Mesenteric fat pad (tissue), 1 donor: ENCODE measurements at places on chromosomes 5 and 9. TPM values are rescaled to one million over a fixed set of nuclear protein-coding genes. Genes with fewer than 3 reads are reported as not detected.

- DNase-seq = no peak
These were observed 92.1 kb downstream of the BARX1 start for GRCh38 chr9:93862877-93863545.

GRCh38 chr5:14900693-14901461, 29.3 kb upstream of the ANKH start:
- DNase-seq = no peak

DNA sequence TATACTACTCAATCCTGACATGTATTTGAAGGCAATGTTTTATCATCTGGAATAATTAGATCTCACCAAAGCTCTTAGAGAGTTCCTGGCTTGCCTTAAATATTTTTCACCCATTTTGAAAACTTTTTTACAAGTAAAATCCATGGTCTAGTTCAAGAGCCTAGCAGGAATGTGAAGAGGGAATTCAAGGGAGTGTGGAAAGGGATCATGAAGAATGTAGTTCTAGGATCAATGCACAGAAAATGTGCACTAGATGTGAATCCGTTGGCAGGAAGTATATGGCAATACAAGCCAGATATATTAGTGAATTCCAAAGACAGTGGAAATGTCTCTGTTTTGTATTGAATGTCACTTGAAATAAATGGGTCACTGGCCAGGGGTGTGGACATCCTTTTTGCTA, 167.9 kb upstream of the MOCS2 start:
- no peak for DNase-seq

- no peak for DNase-seq
These were observed 53.0 kb downstream of the SLC1A3 start for GRCh38 chr5:36659411-36659810.

DNA sequence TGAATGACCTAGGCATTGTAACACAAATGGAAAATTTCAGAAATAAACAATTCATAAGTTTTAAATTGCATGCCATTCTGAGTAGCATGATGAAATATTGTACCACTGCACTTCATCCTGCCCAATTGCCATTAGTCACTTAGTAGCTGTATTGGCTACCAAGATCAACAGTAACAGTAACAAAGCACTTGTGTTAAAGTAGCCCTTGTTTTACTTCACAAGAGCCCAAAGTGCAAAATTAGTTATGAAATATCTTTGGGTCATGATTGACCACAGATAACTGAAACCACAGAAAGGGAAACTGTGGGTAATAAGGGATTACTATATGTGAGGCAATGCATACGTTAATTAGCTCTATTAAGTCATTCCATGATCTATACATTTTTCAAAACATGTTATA, 33.3 kb upstream of the RORB start:
- no peak for DNase-seq

GRCh38 chr5:163460562-163461171, at the start of gene HMMR:
Gene HMMR (plus strand): TSS chr5:163460632. CDS start chr5:163460693, 61 bp downstream.
- no peak for DNase-seq

DNA sequence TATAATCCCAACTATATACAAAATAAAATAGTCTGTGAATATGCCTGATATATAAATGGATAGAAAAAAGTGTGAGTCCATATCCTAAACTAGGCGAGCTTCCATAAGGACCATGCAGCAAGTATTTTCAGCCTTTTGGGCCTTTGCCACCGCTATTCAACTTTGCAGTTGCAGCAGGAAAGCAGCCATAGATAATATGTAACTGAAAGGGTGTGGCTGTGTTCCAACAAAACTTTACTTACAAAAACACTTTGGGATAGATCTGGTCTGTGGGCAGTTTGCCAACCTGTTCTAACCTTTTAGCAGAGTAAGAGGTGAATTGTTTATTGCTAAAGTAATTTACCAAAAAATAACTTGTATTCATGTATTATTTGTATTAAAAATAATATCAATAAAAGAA, 127.8 kb upstream of the GPR151 start:
- DNase-seq = no peak

- no peak for DNase-seq
These were observed 539.6 kb downstream of the CCDC171 start for GRCh38 chr9:16092142-16093091.

- no peak for DNase-seq
These were observed 133.6 kb downstream of the WDR41 start for GRCh38 chr5:77358255-77359205.

- no peak for DNase-seq
These were observed 58.5 kb upstream of the FAM120A start for GRCh38 chr9:93392974-93393373.

DNA sequence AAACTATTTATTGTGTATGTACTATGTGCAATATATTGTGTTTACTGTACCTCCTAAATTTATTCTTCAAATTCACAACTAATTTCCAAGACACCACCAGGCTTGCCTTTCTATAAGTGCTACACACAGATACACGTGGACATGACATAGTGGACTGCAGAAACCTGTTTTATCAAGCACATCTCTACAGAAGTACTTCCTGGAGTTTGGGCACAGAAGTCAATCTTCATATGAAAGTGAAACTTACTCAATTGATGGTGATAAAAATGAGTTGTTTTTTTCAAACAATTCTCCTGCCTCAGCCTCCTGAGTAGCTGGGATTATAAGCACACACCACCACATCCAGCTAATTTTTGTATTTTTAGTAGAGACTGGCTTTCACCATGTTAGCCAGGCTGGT, 57.6 kb downstream of the NLN start:
- DNase-seq = no peak

DNA sequence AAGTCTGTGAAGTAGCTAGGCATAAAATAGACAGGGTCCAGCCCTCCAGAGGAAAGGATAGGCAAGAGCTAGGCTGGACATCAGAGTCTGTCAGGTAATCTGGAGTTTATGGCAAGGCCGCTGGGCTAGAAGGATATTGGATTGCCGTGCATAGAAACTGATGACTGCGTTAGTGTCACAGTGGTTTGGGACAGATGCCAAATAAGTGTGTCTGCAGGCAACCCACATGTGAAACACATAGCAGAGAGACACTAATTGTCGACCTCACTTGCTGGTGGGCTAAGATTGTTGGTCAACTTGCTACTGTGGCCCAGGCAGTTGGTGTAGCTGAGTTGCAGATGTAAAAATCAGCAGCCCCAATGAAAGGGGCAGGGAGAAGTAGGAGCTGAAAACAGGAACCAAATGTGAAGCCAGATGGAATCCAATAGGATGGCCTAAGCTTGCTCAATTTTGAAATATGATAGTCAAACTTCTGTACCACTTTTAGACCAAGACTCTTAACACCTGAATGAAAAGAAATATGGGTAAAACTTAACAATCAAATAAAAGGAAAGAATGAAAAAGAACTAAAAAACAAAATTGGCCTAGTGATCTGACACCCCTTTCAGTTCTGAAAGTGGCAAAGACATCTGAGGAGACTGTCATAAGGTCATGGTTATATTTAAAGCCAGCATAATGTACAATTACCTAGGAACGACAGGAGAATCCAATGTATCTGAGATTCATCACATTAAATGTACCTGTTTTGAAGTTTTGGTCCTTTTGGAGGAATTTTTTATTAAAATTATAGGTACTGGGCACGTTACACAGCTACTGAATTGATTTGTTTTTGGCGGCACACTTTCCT, 243.3 kb upstream of the ACTBL2 start:
- no peak for DNase-seq

GRCh38 chr9:127263664-127264063, 910 bp upstream of the GARNL3 start:
- DNase-seq = no peak

DNA sequence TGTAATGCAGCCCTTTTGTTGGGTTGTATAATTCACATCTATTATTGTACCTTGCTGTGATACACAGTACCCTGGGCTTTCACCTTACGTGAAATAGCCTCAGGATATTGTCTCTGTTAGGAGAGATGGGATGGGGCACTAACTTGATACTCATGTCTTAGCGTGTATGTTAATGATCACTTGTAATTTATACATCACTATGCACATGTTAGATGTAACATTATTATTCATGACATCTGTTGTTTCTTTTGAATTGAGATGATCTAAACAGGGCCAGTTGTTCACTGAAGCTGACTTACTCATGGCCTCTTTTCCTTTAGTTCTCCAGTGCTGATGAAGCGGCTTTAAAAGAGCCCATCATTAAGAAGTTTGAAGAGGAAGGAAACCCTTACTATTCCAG, 65.2 kb downstream of the MCCC2 start:
- no peak for DNase-seq

DNA sequence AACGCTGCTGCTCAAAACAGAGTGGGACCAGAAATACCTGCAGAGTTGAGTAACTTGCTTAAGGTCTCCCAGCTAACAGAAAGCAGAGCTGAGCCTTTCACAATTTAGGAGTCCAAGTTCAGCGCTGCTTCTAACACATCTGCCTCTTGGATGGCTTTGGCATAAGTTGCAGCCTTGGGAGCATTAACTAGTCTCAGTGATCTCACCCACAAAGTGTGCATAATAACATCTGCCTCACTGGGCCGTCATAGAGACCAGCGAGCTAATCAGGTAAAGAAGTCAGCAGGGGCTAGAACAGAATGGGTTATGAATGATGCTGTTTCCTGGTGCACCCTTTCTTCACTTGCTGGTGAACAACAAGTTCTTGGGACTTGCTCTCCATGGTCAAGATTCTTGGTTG, 36.5 kb downstream of the WWC1 start:
- no peak for DNase-seq

DNA sequence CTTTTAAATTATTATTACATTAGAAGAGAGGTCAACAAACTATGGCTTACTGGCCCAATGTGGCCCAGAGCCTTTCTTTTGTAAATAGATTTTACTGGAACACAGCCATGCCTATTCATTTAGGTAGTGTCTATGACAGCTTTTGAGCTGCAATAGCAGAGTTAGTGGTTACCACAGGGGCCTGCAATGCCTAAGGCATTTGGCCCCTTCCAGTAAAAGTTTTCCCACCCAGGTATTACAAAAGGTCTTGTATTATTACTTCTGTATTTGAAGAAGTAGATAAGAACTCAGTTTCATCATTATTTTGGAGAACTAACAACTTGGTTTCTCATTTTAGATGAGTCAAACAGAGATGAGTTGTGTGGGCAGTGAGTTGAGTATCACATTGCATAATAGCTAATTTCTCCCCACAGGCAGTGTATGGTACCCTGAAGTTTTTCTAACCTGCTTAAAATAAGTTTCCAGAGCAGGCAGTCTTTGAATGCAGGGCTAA, 9.5 kb downstream of the MTRR start:
- no peak for DNase-seq

DNA sequence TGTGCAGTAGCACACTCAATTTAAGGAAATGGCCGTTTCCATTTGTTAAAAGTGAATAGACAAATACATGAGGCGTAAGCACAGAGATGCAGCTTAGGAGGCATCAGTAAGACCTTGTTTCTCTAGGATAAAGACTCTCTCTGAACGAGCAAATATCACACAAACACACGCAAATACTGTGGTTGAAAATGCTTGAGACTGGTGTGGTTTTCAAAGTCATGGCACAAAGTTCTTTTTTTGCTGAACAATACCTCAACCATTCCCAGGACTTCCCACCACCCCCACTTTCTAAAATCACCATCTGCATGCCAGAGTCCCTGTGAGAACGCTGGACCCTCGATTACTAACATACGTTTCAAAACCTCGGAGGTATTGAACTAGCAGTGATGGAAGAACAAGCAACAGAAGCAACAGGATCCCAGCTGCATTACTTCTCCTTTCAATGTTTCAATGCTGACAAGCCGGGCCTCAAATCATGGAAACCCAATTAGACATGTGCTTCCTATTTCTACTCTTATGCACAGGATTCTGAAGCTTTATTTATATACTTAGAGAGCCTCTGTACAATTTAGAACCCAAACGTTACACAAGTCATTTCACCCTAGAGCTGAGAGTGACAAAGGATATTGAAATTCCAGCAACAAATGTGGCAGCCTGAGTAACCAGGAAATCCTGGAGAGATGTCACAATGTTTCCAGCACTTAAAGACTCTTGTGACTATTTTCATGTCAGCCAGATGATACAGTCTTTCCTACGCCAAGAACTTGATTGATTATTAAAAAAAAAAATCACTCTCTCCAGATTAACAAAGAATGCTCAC, 63.9 kb downstream of the CDC14B start:
- DNase-seq = no peak

GRCh38 chr9:78439866-78440830, 143.2 kb downstream of the PSAT1 start:
- DNase-seq = no peak

GRCh38 chr9:125393426-125393825, 131.8 kb downstream of the GAPVD1 start:
- DNase-seq = no peak

DNA sequence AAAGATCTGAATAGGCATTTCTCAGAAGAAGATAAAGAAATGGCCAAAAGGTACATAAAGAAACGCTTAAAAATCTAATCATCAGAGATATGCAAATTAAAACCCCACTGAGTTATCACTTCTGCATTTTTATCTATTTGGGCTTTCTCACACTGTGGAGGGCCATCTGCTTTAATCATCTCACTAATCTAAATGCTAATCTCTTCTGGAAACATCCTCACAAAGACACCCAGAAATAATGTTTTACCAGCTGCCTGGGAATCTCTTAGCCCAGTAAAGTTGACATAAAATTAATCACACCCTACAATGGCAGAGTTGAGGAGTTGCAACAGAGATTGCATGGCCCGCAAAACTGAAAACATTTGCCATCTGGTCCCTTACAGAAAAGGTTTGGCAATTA, 407.9 kb upstream of the CYLC2 start:
- DNase-seq = no peak

- no peak for DNase-seq
These were observed 60.5 kb upstream of the FAM120A start for GRCh38 chr9:93390953-93391515.

- no peak for DNase-seq
These were observed 58.7 kb upstream of the SMIM32 start for GRCh38 chr5:136251502-136252169.

DNA sequence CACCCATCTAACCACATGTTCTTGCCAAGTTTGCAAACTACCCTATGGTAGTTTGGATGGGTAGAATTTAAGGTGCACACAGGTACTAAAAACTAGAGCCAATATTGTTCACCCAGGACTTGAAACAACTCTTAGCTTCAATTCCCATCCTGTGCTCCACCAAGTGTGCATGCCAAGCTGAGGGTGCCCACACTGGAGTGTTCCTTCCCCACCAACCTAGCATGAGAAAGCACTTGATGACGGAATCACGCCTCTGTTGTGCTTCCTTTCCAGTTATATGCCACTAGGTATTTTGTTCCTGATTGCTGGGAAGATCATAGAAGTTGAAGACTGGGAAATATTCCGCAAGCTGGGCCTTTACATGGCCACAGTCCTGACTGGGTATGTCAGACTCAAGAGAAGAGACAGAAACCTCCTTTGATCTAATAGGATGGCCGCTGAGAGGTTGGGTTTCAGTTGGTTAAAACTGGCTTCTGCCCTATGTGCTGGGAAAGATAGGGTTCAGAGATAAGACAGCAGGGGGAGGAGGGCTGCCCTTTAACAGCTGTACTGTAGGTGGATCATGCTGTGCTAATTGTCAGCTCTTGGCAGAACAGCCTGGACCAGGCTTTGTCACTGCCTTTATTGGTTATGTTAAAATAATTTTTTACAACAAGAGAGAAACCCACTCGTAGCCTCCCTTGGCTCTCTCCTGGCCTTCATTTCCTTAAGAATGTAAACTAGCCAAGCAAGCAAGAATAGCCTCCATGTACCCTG, 83.5 kb downstream of the SLC1A1 start:
- no peak for DNase-seq

Gene FGFR4
- 0.42 TPM for total RNA-seq

Gene PTPRD
- 18.0 TPM for total RNA-seq

Gene DTWD2
- 5.7 TPM for total RNA-seq

Gene AKNA
- 44.9 TPM for total RNA-seq

Gene IL33
- total RNA-seq = 40.1 TPM
